ENCODE measurements at places on chromosomes 12 and 14.
A peak's percentile ranks its signal among the peaks of the same experiment; 100 is the strongest.

DNA sequence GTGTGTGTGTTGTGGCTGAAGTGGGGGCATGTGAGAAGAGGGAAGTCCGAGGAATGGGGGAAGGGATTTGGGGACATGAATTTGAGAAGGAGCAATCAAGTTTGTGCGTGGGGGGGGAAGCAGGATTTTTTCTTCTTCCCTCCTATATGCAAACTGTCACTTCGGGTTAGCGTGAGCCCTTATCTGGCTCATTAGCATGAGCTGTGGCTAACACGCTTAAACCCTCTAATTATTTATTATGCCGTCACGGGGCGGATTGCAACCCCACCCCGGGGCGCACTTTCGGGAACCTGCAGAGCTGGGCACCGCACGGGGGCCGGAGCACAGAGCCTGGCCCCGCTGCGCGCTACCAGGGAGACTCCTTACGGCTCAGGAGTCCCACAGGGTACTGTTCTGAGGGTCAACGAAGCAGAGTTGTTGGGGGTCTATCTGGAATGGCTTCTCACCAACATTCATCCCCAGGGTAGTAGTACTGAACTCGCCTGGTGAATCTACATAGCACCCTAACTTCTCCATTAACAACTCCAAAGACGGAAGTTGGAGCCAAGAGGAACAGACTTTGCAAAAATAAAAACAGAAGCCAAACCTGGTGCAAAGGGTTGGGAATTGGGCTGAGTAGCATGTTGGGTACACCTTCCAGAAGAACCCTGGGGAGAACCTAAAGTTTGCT is 6.4 kb upstream of the ASCL1 start:
- DNase-seq = peak; percentile 68

DNA sequence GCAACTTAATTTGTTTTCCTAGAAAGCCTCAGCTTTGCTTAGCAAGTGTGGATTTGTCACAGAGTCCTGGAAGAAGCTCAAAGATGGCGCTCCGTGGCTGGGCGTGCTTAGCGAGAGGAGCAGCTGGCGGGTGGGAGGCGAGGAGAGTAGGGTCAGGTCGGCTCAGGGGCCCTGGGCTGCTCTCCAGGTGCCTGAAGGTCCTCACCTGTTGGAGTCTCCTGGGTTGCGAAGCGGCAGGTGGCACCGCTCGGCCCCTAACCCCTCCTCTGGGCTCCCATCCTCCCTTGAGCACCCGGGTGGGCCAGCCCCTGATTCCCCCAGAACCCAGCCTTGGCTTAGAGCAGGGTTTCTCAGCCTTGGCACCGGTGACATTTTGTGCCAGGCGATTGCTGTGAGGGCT is 25.1 kb downstream of the LRTM2 start:
- DNase-seq = no peak

- DNase-seq = no peak
These were observed at the start of gene HVCN1 for GRCh38 chr12:110688446-110689280. Gene HVCN1 (minus strand): TSS chr12:110689115. CDS start chr12:110683245, 5,870 bp downstream.

DNA sequence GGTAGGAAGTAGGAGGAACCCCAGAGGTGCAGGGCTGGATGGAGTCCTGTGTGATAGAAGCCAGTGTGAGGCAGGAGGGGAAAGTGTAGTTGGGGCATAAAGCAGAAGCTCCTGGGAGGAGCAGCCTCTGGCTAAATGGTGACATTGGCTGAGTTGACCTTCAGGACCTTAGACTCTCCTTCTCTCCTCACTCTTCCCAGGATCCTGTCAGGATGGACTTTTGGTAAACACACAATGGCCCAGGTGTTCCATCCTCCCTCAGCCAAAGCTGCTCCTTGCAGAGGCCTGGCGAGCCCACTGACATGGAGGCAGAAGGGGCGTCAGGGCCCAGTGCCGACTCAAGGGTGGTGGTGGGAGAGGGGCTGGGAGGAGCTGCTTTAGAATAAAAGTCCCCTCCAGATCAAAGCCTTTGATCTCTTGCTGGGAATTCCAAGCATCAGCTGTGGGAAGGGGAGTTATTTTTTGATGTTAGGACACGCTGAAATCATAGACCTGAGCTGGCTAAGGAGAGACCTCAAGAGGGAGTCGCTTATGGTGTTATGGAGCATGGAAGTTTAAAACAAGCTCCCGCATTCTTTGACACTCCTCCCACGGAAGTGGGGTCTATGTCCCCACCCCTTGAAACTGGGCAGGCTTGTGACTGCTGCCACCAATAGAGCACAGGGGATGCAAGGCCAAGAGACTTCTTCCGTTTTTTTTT is 44.1 kb downstream of the SMIM41 start:
- DNase-seq = no peak

DNA sequence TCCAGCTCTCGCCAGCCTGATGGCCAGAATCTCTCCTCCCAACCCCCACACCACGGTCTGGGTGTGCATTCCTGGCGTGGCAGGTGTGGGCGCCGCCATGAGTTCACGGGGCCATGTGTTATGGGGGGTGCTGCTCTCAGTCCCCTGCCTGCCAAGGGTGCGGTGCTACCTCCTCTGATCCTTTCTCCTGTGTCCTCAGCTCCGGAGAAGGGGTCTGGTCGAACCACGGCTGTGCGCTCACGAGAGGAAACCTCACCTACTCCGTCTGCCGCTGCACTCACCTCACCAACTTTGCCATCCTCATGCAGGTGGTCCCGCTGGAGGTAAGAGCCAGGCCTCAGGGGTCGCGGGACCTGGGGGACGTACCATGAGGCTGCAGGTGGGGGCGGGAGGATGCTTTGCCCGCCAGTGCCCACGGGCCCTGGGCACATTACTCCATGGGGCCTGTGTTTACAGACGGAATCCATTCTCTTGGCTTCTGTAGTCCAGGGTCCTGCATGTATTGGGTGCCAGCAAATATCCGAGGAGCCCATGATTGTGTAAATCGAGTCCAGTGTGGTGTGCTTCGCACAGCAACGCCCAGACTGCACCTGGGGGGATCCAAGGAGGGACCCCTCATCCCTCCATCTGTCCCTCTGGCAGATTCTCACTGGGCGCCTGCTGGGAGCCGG is 130.8 kb downstream of the ADGRD1 start:
- DNase-seq = no peak

GRCh38 chr12:110836291-110836690 is 10.5 kb upstream of the CCDC63 start:
- DNase-seq = no peak
